Stimulated activated CD8-positive, alpha-beta memory T cell treated with anti-CD3 and anti-CD28 coated beads, Interleukin-12 subunit alpha, Interleukin-12 subunit beta, amount 100 ng/mL, for 1 hour (primary cell): ENCODE measurements at places on chromosomes 16 and 17.

GRCh38 chr16:55273959-55274358, 50.0 kb upstream of the IRX6 start:
- no peak for DNase-seq

DNA sequence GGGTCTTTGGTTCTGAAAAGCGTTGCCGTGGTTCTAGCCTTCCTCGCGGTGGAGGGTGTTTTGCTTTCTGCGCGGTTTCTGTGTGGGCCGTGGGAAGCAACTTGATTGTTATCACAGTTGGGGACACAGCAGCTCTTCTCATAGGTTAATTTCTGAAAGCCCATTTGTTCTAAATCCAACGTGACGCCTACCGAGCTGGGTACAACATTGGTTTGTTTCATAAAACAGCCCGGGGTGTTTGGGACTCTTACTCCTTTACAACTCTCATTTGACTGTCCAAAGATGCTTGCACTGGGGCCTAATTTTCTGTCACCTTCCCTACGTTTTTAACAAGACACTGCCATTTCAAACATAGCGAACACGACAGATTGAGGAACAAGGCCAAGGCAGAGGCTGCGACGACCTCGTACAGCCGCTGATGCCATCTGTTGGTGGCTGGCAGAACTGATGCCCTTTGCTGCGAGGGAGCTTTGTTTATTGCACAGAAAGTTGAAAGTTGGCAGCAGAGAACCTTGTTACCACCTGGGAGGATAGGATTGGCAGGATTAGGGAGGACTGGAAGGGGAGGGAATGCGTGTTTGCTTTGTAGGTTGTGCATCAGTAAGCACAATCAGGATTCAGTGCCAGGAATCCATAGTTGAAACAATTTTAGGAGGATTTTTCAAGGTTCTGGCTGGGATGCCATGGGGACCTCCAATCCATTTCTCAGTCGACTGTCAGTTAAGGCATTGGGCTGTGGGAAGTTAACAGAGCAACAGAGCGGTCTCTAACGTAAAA, 98.3 kb downstream of the PITPNC1 start:
- DNase-seq: peak; percentile 73

GRCh38 chr16:83118365-83118764, 491.6 kb downstream of the CDH13 start:
- no peak for DNase-seq

DNA sequence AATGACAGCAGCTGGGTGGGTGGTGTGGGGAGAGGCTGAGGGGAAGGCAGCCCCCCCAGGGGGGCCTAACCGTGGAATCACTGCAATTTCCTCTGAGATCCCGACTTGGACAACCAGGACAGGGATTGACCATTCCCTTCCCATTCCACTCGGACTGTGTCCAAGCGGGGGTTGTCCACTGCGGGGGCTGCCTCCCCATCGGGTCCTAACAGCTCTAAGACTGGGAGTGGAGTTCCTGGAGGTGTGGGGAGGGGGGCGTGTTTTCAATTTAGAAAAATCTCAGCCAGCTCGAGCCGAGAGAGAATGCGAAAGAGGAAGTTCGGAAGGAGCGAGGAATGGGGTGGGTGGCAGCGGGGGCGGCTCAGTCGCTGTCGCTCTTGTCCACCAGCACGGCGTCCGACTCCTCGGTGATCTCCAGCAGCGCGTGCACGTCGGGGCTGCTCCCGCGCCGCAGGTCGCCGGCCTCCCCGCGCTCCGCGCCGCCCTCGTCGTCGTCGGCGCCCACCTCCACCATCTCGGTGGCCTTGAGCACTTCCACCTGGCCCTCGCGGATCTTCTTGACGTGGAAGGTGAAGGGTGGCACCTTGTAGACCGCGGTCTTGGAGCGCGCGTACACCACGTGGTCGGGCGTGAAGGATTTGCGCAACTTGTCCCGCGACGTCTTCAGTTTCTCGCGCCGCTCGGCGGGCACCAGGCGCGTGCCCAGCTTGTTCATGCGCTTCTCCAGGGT, 16.2 kb upstream of the STAT3 start:
- no peak for DNase-seq

DNA sequence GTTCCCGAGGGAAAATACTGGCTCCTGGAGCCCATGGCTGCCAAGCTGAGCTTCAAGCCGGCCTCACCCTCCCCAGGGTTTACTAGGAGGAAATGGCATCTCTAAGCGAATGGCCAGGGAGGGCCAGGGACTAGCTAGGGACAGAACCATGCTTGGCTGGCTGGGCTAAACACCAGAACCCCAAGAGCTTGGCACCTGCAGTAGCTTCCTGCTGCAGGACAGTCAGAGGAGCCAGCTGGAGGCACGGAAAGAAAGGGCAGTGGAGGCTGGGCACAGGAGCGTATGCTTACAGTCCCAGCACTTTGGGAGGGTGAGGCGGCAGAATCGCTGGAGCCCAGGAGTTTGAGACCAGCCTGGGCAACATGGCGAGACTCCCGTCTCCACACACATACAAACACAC, 33.7 kb downstream of the PEMT start:
- DNase-seq: no peak

GRCh38 chr16:49849037-49849753, 6.7 kb downstream of the ZNF423 start:
- DNase-seq: no peak

DNA sequence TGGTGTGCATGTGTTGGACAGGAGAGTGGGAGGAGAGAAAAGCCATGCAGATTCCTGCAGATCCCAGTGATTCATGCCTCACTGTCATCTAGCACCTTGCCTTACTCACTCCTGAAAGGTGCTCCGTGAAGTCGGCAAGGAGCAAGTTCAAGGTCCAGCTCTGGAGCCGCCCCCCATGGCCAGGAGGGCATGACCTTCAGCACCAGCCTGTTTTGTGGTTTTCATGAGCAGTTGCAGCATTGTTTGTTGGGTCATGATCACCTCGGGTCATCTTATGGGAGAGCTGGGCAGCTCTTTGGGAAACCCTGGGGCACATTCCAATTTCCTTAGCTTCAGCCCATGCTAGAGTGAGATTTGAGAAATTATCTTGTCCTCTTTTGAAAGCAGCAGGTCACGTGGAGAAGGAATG, 137.5 kb upstream of the IRX3 start:
- DNase-seq: no peak

GRCh38 chr17:31743797-31744196, 115.2 kb downstream of the COPRS start:
- no peak for DNase-seq
